Smooth muscle cell of the brain vasculature (primary cell): ENCODE measurements at places on chromosomes 11 and 22.

DNA sequence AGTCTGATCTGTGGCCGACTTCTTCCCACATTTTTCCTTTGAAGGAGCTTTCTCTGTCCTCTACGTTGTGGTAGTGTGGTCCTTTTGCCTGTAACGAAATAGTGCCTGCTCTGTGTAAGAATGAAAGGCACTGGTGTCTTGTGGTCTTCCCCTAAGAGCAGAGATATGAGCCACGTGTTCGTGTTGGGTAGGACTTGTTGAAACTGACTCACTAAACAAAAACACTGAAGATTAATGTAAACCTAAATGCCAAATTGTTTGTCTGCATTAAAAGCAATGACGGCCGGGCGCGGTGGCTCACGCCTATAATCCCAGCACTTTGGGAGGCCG is 10.1 kb upstream of the RPS3 start:
- DNase-seq: no peak

- DNase-seq: no peak
These were observed 11.2 kb downstream of the EIF4G2 start for GRCh38 chr11:10797531-10797930.

DNA sequence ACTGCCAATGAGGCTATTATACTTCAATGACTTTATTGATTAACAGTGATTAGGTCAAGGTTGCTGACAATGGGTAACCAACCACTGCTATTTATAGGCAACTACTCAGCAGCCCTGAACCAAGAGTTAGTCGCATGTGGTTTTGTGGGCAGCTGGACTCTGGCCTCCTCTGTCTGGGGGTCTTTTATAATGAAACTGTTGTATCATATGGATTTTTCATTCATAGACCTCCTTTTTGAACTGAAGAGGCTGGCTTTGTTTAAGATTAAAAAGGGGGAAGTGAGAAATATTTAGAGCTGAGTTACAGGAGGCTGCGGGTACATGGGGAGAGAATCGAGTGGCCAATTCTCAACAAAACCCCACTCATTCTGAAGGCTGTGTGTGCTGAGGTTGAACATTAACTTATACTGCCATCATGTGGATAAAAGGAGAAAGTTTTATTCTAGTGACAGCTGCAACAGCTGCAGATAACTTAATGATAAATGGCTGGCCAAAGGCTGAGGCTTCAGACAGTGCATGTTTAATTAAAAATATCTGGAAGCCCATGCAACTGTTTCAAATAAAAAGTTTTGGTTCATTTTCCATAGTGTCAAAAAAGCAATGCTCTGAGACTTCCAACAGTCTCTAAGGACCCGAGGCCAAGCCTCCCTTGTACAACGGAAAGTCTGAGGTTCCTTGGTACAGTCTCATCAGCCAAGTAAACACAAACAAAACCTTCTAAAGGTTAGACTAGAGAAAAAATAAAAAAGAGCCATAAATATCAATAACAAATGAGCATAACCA is 682.6 kb downstream of the KCNA4 start:
- DNase-seq: no peak

- no peak for DNase-seq
These were observed 39.7 kb upstream of the GLYAT start for GRCh38 chr11:58771458-58771855.

DNA sequence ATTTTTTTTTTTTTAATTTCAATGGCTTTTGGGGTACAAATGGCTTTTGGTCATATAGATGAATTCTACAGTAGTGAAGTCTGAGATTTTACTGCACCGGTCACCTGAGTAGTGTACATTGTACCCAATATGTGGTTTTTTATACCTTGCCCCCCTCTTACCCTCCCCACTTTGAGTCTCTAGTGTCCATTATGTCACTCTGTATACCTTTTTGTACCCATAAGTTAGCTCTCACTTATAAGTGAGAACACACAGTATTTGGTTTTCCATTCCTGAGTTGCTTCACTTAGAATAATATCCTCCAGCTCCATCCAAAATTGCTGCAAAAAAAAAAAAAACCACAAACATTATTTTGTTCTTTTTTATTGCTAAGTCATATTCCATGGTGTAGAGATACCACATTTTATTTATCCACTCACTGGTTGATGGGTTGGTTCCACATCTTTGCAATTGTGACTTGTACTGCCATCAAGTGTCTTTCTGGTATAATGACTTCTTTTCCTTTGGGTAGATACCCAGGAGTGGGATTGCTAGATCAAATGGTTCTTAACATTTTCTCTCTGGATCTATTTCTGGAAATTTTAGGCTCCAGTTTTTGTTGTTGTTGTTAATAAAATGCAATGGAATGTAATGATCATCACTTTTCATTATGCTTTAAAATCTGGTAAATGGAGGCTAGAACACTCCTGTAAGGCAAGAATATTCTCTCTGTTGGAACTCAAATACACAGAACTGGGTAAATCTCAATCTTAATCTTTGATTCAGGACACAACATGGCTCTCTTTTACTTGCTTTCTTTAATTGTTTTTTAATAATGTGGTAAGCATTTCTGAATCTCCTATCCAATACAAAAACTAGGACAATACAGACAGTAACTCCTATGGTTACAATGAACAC is 10.3 kb downstream of the NEAT1 start:
- DNase-seq: no peak

DNA sequence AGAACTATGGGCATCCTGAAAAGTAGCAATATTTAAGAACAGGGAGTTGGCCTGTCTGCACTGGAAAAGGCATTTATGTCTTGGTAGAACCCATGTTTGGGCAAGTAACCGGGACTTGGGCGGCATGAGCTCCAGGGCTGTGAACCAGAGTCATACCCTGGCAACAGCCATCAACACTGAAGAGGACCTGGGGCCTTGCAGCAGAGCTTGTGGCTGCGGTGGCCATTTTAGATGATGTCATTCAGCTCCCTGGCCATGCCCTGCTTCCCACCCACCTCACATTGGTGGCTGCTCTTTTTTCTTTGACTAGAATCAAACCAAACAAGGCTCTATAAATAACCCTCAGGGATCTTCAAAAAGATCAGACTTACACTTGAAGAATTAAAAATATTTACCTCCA is 26.6 kb downstream of the EHF start:
- DNase-seq: no peak

DNA sequence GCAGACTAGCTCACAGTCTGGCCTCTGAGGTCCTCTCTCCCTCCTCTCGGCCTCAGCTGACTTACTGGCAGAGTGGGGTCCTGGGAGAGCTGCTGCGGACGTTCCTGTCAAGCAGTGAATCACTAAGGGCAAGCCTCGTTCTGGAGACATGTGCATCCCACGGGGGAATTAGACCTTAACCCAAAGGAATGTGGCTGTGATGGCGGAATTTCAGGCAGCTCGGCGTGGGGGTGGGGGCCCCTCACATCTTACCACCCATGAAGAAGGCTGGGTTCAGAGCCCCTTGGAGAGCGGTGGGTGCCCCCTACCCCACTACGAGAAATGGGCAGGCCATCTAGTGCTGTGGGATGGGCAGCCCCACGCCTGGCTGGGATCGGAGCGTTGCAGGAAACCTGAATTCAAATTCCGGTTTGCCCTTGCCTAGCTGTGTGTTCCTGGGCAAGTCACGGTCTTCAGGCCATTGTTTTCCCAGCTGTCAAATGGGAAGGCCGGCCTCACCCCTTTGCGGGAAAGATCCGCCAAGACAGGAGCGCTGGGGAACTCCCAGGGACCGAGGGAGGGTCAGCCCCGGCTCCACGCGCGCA is 554 bp downstream of the LRRC32 start:
- DNase-seq: no peak

DNA sequence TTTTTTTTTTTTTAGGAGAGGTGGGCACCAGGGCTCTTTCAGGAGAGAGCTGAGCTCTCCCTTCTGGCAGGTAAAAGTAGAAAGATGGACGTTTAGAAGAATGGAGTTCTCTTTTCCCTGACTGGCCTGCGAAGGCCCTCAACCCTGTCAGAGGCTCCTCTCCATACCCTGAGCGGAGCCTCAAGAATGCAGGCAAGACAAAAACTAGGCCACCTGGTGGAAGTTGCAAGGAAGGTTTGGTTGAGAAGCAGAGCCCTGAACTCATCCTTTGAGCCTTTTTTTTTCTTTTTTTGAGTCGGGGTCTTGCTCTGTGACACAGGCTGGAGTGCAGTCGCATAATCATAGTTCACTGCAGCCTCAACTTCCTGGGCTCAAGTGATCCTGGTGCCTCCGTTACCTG is 1.4 kb downstream of the OTOG start:
- DNase-seq: no peak

- DNase-seq: no peak
These were observed 27.2 kb upstream of the KIRREL3 start for GRCh38 chr11:127027789-127028188.

GRCh38 chr11:61341706-61342105 is 8.7 kb downstream of the TKFC start:
- DNase-seq: no peak

DNA sequence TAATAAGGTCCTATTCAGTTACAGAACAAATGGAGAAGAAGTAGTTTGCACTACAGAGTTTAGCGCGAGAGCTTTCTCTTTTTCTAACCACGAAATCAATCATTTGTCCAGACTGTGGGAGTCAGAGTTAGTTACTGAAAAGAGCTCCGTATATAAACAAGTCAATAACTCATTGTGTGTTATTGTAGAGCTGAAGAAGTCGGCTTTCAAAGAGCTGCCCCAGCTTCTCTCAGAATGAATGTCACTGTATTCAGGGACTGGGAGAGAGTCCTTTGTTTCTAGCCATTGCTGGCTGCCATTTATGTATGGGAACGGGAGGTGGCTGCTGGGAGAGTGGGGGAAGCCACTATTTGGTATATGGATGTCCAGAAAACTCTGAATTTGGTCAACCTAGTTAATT is 227.8 kb downstream of the DCDC1 start:
- no peak for DNase-seq

- DNase-seq: no peak
These were observed 14.1 kb downstream of the LARGE2 start for GRCh38 chr11:45936511-45937054.

DNA sequence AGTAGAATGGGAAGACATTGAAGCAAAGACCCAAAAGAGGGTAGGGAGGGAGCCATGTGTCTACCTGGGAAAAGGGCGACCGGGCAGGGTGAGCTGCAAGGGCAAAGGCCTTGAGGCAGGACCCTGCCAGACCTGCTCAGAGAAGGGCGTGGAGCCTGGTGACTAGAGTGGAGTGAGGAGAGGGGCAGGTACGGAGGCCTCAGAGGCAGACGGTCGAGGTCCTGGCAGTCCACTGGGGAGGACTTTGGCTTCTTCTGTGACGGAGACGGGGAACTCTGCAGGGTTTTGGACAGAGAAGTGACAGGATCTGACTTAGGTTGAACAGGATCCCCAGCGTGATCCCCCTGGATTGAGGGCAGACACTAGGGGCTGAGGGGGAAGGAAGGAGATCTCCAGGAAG is 12.9 kb downstream of the RIBC2 start:
- no peak for DNase-seq

- DNase-seq: no peak
These were observed 600.5 kb upstream of the TENM4 start for GRCh38 chr11:80041136-80042000.

DNA sequence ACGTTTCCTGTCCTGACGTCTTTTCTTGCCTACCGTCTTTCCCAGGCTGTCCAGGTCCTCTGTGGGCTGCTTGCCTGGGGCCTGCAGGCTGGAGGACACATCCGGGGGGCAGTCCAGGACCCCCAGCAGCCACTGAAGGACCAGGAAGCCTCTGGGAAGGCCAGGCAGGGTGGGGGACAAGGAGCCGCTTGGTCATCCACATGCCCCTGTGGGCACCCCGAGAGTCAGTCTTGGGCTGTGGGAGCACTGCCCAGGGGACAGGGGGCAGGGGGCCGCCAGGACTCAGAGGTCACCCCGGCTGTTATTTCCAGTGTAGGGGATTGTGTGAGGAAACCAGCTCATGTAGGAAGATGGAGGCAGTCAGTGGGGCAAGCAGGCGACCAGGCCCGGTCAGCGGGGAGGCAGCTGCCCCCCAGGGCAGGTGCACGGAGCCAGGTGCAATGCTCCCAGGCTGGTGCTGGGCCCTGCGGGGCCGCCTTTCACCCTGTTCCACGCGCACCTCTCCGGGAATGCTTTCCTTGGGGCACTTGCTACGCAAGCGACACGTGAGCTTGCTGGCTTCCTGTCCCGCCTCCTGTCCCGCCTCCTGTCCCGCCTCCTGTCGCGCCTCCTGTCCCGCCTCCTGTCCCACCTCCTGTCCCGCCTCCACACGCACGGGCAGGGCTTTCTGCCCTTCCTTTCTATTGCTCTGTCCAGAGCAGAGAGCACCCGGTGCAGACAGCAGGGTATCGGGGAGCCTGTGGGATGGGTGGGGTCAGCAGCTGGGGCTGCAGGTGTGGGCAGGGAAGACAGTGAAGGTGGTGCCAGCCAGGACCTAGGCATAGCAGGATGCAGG is 39.5 kb downstream of the MUC5B start:
- DNase-seq: peak; percentile 55

DNA sequence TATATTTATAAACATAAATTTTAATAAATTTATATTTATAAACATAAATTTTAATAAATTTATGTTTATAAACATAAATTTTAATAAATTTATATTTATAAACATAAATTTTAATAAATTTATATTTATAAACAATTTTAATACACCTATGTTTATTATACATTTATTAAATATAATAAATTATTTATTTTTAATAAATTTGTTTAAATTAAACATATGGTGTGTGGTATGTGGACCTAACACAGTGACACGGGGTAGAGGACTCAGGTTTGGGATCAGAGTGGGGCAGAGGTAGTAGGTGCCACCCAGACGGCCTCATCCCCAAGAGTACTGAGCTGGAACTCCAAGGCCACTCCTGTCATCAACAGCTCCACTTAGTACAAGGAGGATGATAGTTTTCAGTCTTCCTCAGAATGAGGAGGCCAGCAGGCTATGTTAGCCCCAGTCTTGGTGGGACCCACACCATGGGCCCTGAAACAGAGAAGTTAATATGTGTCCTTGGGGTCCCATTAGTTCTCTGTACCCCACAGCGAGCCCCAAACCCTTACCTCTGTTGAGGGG is 46.7 kb upstream of the BID start:
- no peak for DNase-seq

- no peak for DNase-seq
These were observed 1398.1 kb downstream of the BRD1 start for GRCh38 chr22:48429446-48430020.

GRCh38 chr11:26187639-26188038 is 144.3 kb upstream of the ANO3 start:
- no peak for DNase-seq
